ENCODE measurements at places on chromosomes 13 and 19.
A peak's percentile ranks its signal among the peaks of the same experiment; 100 is the strongest.

- no peak for DNase-seq
- H3K36me3 ChIP-seq = peaks cover 7% of the 10 kb centered on the region
- no peak overlapping the region for H3K4me3 ChIP-seq
- no peak overlapping the region for H3K27ac ChIP-seq
Measured at GRCh38 chr19:40592170-40592569, 9.0 kb upstream of the LTBP4 start.

DNA sequence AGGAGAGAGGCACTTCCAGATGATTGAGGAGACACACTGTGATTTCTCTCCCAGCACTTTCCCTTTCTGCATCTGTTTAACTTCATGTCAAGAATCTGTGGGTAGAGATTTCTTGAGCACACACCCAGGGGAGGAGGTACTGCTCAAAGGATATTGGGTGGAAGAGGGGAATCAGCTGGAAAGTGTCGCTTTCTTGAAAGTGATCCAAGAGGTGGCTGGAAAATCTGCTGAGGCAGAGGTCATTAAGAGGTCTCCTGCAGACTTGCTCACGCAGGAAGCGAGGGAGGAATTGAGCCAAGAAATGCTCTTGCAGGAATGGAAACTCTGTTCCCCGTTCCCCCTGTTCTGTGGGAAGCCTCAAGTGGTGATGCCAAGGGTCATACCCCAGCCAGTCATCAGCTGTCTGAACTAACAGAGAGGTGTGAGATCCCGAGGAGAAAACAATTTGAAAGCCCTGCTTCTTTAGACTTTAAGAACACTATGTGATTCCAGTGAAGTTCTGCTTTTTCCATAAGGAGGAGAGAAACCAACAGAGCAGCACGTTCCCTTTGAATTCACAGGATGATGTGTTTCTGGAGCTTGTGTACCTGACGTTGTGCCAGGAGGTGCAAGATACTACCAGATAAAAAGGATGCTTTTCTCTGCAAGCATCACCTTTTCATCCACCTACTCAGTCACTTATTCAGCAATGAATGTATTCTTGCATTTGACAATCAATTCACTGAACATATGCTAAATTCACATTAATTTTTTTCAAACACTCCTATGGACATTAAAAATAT lies 163.4 kb upstream of the GPR12 start:
- no peaks in the 10 kb centered on the region for H3K27me3 ChIP-seq
- H3K4me1 ChIP-seq = peaks cover 7% of the 10 kb centered on the region
- no peak overlapping the region for H3K4me3 ChIP-seq
- peak; percentile 68 for DNase-seq
- no peaks in the 10 kb centered on the region for H3K36me3 ChIP-seq

DNA sequence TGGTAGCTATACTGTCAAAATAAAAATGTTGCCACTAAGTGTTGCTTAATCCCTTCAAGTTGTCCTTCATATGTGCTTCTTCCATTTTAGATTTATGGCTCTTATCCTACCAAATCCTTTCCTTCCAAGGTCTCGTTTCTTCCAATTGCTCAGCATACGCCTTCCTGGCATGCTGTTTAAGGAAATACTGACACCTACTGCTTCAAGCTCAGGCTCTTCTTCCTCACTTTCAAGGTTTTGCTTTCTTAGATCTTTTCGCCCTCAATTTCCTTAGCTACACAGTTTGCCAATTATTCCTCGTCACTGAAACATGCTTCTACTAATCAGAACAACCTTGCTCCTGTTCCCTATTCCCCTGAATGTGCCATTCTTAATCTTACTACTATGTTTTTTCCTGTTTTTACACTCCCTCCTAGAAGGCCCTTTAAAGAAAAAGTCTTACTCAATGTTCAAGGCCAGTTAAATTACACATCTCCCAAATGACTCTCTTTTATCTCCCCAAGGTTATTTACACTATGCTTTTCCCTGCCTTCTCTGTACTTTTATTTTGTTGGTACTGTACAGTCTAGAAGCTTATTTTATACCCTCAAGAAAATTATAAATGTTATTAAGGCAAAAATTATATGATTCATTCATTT lies 343.1 kb downstream of the MZT1 start:
- no peak overlapping the region for H3K4me3 ChIP-seq
- DNase-seq = peak; percentile 7
- H3K27me3 ChIP-seq = no peaks in the 10 kb centered on the region

GRCh38 chr13:70662231-70662940 lies 554.1 kb upstream of the KLHL1 start:
- no peak for DNase-seq
- no peaks in the 10 kb centered on the region for H3K4me1 ChIP-seq
- no peaks in the 10 kb centered on the region for H3K27me3 ChIP-seq
- no peaks in the 10 kb centered on the region for H3K36me3 ChIP-seq

DNA sequence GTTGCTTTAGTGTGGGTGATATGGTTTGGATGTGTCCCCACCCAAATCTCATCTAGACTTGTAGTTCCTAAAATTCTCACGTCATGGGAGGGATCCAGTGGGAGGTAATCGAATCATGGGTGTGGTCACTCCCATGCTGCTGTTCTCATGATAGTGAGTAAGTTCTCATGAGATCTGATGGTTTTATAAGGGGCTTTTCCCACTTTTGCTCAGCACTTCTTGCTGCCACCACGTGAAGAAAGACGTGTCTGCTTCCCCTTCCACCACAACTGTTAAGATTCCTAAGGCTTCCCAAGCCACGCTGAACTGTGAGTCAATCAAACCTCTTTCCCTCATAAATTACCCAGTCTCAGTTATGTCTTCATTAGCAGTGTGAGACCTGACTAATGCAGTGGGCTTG lies 26.0 kb downstream of the OR10H4 start:
- H3K27me3 ChIP-seq = no peaks in the 10 kb centered on the region
- DNase-seq = no peak
- no peaks in the 10 kb centered on the region for H3K4me1 ChIP-seq
- H3K4me3 ChIP-seq = no peak overlapping the region

DNA sequence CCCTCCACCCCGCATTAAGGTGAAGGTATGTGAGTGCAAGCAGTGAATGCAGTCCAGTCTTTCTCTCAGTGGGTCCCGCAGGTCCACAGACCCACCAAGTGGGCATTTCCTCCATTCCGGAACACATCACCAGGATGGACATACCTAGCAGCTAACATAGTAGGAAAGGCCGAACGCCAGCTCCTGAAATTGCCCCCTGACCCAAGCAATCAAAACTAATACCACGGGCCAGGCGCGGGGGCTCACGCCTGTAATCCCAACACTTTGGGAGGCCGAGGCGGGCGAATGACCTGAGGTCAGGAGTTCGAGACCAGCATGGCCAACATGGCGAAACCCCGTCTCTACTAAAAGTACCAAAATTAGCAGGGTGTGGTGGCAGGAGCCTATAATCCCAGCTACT lies 71.7 kb upstream of the VSTM2B start:
- no peaks in the 10 kb centered on the region for H3K27me3 ChIP-seq
- DNase-seq = no peak
- no peak overlapping the region for H3K4me3 ChIP-seq
- no peak overlapping the region for H3K27ac ChIP-seq
- no peaks in the 10 kb centered on the region for H3K4me1 ChIP-seq

DNA sequence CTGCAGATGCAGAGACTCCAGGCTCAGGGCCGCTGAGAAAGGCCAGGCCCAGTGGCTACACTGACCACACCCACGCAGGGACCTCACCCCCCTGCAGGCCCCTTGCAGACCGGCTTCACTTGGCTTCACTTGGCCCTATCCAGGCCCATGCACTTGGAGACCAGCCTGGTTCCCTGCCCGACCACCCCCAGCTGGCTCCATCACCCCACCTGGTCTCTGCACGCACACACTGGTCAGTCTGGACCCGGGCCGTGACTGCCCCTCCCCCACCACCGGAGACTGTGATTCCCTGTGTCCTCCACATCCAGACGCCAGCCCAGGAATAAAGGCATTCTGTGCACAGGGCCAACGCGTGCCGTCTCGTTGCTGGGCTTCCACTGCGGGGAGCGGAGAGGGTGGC lies 4.9 kb upstream of the EBI3 start:
- H3K4me1 ChIP-seq = peaks cover 6% of the 10 kb centered on the region
- H3K4me3 ChIP-seq = no peak overlapping the region
- H3K27ac ChIP-seq = no peak overlapping the region
- peaks cover 3% of the 10 kb centered on the region for H3K27me3 ChIP-seq

- no peaks in the 10 kb centered on the region for H3K27me3 ChIP-seq
- H3K4me3 ChIP-seq = no peak overlapping the region
- H3K36me3 ChIP-seq = peaks cover 2% of the 10 kb centered on the region
- peaks cover 37% of the 10 kb centered on the region for H3K4me1 ChIP-seq
- peak; percentile 96 for DNase-seq
Measured at GRCh38 chr13:43363156-43363953, 340.0 kb downstream of the DNAJC15 start.

- H3K36me3 ChIP-seq = peaks cover 8% of the 10 kb centered on the region
- no peak overlapping the region for H3K27ac ChIP-seq
- no peak for DNase-seq
- H3K4me1 ChIP-seq = no peaks in the 10 kb centered on the region
- no peaks in the 10 kb centered on the region for H3K27me3 ChIP-seq
- H3K4me3 ChIP-seq = no peak overlapping the region
Measured at GRCh38 chr19:24098359-24098758, 11.4 kb downstream of the ZNF254 start.

DNA sequence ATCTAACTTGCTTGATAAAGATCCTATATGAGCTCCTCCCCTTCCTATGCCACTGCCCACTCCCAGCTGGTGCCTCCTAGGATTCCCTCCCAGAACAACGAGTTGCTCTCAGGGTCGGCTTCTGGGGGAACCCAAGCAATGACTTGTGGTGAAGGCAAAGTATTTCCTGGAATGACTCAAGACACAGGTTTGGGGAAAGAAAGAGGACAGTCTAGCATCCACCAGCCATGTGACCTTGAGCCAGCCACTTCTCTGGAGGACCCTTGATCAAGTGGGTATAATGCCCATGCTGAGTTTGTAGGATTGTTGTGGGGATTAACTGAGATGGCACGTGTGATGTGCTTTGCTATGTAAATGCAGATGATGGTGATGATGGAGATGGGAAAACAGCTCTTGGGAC lies 33.0 kb downstream of the MBD3L2B start:
- no peaks in the 10 kb centered on the region for H3K27me3 ChIP-seq
- H3K36me3 ChIP-seq = no peaks in the 10 kb centered on the region
- no peak for DNase-seq
- no peaks in the 10 kb centered on the region for H3K4me1 ChIP-seq
- H3K4me3 ChIP-seq = no peak overlapping the region

- H3K4me1 ChIP-seq = no peaks in the 10 kb centered on the region
- H3K4me3 ChIP-seq = no peak overlapping the region
- H3K36me3 ChIP-seq = no peaks in the 10 kb centered on the region
- no peaks in the 10 kb centered on the region for H3K27me3 ChIP-seq
- no peak for DNase-seq
- no peak overlapping the region for H3K27ac ChIP-seq
Measured at GRCh38 chr19:32810452-32810851, 59.1 kb downstream of the SLC7A9 start.

GRCh38 chr13:45718063-45718462 lies 15.9 kb downstream of the CBY2 start:
- H3K4me3 ChIP-seq = no peak overlapping the region
- H3K27ac ChIP-seq = no peak overlapping the region
- H3K36me3 ChIP-seq = no peaks in the 10 kb centered on the region
- H3K27me3 ChIP-seq = no peaks in the 10 kb centered on the region

DNA sequence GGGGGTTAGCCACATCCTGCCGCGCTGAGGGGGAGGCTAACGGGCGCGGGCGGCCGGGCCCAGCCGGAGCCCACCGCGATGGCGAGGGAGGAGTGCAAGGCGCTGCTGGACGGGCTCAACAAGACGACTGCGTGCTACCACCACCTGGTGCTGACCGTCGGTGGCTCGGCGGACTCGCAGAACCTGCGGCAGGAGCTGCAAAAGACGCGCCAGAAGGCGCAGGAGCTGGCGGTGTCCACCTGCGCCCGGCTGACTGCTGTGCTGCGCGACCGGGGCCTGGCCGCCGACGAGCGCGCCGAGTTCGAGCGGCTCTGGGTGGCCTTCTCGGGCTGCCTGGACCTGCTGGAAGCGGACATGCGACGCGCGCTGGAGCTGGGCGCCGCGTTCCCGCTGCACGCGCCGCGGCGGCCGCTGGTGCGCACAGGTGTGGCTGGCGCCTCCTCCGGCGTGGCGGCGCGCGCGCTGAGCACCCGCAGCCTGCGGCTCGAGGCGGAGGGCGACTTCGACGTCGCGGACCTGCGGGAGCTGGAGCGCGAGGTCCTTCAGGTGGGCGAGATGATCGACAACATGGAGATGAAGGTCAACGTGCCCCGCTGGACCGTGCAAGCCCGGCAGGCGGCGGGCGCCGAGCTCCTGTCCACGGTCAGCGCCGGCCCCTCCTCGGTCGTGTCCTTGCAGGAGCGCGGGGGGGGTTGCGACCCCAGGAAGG lies 692 bp downstream of the RGS9BP start:
- H3K27ac ChIP-seq = no peak overlapping the region
- no peaks in the 10 kb centered on the region for H3K36me3 ChIP-seq
- no peak for DNase-seq
- no peak overlapping the region for H3K4me3 ChIP-seq

GRCh38 chr19:56476651-56477428 lies at the start of gene ZNF667:
TSS of gene ZNF667 (minus strand) at chr19:56477345. CDS start at chr19:56462370, 14,975 bp downstream.
- H3K27ac ChIP-seq = peak within 1 kb of the TSS; percentile 96
- no peaks in the 10 kb centered on the region for H3K27me3 ChIP-seq
- H3K36me3 ChIP-seq = peaks cover 9% of the 10 kb centered on the region
- H3K4me3 ChIP-seq = peak within 1 kb of the TSS; percentile 88

DNA sequence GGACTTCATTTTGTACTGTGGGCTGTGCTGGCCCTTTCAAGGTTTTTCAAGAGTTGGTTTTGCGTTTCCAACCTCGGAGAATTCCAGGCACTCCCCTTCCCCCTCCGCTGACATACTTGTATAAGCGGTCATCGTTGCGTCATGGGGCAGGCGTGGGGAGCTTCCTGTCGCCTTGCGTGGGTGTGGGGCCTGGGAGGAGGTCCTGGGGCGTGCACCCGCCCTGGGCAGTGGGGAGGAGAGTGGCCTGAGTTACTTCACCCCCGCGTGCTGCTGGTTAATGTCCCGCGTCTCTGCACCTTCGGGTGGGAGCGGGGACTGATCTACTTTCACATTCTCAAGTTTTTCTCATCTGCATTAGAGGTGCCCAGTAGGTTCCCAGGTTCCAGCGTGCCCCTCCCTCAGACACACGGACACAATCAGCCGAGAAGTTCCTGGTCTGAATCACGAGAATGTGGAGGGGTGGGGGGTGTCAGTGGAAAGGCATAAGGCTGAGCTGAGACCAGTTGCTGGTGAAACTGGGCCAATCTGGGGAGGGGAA lies 4.1 kb downstream of the IER2 start:
- H3K27me3 ChIP-seq = peaks cover 2% of the 10 kb centered on the region
- H3K36me3 ChIP-seq = peaks cover 4% of the 10 kb centered on the region
- H3K27ac ChIP-seq = peak overlapping the region; percentile 95
- peaks cover 36% of the 10 kb centered on the region for H3K4me1 ChIP-seq
- peak overlapping the region; percentile 95 for H3K4me3 ChIP-seq
- DNase-seq = peak; percentile 95
